ENCODE measurements at places on chromosomes 7 and 10.

GRCh38 chr10:124849111-124849773 is 47.6 kb downstream of the ABRAXAS2 start:
- DNase-seq = no peak

- DNase-seq = no peak
Measured at GRCh38 chr7:27051451-27051850, 44.3 kb downstream of the HOXA1 start.

- peak; percentile 10 for DNase-seq
Measured at GRCh38 chr7:36958111-36958733, 233.9 kb upstream of the AOAH start.

DNA sequence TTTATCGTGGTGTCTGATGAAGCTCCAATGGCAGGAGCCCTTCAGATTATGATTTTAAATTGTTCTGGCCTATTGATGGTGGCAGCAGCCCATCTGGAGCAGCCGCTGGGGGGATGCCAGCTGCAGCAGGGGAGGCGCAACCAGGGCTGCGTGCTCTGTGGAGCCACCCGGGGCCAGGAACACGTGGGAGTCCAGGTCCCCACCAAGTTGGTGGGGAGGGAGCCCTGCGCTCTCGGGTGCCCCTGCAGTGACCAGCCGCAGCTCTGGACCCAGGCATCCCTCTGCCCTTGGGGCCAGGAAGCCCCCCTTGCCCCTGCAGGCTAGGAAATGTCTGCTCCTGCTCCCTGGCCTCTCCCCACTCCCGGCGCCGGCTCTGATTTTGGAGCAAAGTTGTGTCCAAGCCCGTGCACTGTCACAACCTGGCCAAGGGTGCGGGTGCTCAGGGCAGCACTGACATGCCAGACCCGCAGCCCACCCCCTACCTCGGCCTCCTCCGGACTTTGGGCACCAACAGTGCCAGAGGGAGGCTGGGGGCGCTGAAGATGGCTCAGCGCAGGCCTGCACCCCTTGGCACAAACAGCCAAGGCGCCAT is 147.2 kb upstream of the ADO start:
- DNase-seq = no peak

DNA sequence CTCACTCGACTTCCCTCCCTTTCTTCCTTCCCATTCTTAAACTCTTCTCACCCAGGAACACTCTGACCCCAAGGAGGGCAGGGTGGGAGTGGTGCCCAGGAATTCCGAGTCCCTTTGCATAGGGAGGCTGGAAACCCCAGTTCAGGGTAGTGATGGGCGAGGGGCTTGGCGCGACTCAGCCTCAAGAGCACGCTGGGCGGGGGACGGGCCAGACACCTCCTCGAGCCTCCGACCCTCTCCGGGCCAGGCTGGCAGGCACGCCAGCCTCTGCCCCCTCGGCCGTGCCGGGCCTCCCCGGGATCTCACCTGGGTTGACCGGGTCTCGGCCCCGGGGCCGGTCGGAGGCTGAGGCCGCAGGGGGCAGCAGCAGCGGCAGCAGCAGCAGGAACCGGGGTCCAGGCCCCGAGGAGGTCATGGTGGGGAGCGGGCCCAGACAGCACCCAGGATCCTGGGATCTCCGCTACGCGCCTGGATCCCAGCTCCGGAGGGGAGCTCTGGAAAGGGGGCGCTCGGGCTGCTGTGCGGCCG is 457 bp downstream of the PLOD3 start:
- peak; percentile 13 for DNase-seq

DNA sequence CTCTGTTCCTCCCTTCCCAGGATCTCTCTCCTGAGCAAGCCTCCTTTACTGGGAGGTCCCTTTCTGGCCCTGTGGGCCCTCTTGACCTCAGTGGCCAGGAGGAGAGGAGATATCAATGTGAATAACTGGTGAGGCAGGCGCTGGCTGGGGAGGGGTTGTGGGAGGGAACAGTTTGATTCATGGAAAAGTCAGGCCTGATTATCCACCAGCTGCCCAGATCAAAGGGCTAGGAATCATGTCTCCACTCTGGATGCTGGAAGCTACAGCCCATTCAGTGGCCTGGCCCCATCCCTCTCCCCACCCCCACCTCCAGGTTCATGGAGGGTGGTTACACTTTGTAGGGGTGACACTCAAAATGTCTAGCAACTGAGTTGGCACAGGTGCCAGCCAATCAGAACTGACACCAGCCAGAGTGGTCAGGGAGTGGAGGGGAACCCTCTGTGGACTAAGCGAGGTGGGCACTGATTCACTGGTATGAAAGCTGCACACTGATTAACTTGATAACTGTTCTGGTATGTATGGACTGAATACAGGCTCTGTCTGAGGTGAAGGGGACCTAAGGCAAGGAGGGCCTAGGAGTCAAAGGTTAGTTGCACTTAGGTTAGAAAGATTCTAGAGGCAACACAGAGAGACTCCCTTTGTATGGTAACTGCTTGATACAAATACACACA is 4.8 kb downstream of the PRRT4 start:
- no peak for DNase-seq

DNA sequence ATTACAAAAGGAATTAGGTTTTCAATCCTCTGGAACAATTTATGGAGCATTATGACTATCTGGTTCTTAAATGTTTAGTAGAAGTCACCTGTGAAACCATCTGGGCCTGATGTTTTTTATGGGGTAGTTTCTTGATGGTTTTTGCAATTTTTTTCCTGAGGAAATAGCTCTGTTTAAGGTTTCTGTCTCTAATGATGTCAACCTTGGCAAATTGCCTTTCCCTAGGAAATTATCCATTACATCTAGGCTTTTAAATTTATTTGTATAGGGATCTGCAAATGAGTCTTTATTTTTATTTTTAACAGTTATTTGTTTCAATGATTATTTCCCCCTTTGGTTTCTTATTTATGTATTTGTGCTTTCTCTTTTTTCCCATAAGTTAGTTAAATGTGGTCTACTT is 222.8 kb downstream of the GALNT17 start:
- DNase-seq = no peak

DNA sequence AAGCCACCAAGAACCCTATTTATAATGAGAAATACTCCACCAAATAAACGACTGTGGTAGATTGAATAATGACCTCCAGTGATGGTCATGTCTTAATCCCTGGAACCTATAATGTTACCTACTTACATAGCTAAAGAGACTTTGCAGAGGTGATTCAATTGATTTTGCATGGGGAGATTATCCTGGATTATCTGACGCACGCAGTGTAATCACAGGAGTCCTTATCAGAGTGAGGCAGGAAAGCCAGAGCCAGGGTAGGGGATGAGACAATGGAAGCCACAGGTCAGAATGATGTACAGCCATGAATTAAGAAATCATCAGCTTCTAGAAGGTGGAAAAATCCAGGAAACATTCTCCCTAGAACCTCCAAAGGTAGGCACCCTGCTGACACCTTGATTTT is 286.4 kb upstream of the SP4 start:
- no peak for DNase-seq

DNA sequence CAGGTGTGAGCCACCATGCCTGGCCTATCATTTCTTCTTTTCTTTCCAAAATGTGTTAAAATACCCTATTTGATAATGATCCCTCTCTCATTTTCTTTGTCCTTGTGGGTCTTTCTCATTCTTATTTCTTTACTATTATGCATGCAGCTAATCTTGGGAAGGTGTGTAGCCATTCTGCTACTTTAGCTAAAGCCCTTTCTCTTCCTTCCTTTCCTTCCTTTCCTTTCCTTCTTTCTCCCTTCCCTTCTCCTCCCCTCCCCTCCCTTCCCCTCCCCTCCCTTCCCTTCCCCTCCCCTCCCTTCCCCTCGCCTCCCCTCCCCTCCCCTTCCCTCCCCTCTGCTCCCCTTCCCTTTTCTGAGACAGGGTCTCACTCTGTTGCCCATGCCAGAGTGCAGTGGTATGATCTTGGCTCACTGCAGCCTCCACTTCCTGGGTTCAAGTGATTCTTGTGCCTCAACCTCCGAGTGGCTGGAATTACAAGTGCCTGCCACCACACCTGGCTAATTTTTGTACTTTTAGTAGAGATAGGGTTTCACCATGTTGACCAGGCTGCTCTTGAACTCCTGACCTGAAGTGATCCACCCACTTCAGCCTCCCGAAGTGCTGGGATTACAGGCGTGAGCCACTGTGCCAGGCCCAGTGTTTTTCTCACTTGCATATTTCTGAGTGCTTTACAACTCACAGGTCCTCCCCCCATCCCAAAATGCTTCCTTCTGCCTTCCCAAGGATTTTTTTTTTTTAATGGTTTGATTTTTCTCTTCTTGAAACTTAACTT is 42.3 kb downstream of the HIP1 start:
- DNase-seq = no peak

GRCh38 chr10:52663161-52663560 is 109.4 kb downstream of the MBL2 start:
- no peak for DNase-seq

GRCh38 chr10:29239569-29240472 is 49.0 kb upstream of the LYZL1 start:
- DNase-seq = peak; percentile 31

DNA sequence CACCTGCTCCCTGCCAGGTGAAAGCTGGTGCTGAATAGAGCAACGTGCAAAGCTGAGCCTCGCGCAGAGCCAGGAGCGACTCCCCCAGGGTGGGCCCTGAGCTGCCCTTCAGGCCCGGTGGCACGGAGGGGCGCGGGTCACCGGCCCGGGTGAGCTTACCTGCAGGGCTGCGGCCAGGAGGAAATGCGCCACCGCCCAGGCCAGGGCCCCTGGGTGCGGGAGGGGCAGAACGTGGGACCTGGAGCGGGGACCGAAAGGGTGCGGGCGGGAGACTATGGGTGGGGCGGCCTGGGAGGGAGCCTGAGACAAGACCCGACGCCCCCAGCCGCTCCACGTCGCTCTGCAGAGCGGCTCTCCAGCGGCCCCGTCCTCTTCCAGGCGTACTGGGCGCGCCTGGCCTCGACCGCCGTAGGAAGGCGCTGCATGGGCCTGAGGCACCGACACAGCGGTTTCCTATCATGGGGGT is 122.1 kb downstream of the BTAF1 start:
- DNase-seq = no peak

DNA sequence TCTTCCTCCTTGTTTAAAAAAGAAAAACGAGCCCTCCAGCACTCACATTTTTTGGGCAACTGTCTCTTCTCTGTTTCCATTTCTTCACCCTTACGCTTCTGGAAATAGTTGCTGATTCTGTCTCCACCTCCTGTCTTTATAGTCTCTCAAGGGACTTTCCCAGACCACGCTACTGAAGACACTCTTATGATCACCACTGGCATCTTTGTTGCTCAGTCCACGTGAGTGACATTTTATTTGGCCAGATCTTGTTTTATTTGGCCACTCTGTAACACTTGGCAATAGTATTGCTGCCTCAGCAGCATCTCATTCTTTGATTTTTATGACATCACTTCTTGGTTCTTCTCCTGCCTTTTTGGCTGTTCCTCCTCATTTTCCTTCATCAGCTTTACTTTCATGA is 21.6 kb upstream of the NME8 start:
- DNase-seq = no peak

DNA sequence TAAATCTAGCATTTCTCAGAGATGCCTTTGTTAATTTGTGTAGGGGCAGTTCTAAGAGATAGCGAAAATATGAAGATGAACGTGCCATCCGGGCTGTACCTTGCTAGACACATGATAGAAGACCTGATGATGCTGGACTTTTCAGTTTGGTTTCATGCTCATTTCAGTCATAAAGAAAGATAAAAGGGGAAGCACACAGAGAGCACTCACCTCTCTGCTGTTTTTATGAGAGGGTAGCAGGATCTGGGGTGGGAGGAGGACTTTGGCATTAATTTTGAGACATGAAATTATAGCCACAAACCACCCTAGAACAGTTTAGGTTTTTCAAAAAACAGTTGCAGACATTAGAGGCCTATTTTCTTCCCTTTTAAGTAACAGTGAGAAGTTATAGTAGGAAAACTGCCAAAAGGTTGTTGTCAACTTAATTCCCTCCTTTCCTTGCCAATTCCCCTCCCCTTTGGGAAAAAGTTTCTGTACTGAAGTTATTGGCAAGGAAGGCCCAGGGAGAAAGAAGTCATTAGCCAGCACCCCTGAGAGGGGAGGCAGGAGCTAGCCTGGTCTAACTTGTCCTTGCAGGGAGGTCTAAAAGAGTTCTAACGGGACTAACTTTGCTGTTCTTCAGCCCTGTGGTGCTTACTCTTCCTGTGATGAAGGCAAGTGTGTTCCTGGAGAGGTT is 2.6 kb downstream of the ST7 start:
- DNase-seq = peak; percentile 29

DNA sequence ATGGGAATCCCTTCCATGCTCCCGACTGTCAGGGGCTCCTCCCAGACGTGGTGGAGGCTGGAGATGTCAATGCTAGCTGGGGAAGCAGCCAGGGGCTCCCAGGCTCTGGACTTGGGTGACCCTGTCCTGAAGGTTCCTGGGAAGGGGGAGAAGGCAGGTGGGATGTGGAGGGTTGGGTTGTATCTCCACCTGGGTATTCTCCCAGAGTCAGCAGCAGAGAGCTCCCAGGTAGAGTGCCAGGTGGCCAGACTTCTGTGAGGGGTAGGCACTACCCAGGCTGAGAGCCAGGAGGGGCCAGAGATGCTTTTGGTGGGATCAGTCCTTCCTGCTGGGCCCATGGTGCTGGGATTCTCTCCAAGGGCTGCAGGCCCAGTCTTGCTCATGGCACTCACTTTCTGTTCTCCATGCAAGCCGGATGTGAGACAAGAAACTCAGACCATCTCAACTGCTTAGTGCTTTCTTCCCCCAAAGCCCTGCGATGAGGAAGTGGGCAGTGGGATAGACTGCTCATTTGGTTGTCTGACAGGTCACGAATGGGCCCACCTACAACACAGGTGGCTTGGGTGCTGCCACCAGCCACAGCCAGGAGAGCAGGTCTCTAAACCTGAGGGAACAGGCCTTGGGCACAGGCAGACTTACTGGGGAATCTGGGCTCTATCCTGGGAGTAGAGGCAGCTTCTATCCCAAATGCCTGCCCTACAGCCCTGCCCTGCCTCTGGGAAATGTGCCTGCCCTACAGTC is 52.5 kb upstream of the CAMK2B start:
- DNase-seq = no peak

DNA sequence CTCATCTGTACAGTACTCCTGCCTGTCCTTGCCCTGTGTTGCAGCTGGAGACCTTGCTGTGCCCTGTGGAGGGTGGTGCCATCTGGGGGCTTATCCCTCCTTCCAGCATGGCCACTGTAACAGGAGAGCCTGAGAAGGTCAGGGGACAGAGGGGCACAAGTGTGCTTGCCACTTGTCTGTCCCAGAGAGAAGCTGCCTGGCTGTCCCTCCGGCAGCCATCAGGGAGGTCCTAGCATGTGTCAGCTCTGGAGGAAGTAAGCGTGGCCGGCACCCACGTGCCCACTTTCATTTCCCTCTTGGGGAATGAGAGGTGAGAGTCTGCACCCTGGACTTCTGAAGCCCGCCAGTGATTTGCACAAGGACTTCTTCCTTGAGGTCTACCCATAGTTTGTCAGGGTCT is 97.0 kb upstream of the PPIF start:
- no peak for DNase-seq

- DNase-seq = no peak
Measured at GRCh38 chr7:140263277-140263676, 86.5 kb upstream of the KDM7A start.

- DNase-seq = no peak
Measured at GRCh38 chr10:75229971-75230370, 5.8 kb downstream of the COMTD1 start.

DNA sequence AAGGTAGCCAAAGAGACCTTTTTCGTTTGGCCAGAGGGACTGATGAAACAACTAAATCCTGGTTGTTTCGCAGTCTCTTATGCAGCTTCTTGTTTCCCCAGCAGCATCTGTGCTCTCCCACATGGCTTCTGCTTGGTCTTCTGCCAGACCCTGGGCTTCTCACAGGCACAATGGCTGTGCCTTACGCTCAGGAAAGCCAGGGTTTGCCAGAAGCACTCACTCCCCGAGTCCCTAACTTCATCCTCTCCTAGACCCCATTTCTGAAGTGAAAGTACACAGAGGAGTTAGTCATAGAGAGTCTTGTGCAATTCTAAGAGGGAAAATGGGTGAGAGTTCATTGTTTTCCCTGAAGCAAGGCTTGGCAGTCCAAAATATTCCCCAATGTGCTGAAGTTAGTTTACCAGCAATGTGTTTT is 121.7 kb downstream of the EVX1 start:
- peak; percentile 72 for DNase-seq
